ENCODE measurements at places on chromosomes 12 and 14. TPM values are rescaled to one million over a fixed set of nuclear protein-coding genes. Genes with fewer than 3 reads are reported as not detected.

- H3K4me1 ChIP-seq = peaks cover 23% of the 10 kb centered on the region
- DNase-seq = no peak
- H3K4me3 ChIP-seq = peak overlapping the region; percentile 98
- no peaks in the 10 kb centered on the region for H3K27me3 ChIP-seq
Observed at GRCh38 chr12:30696103-30696408, 387 bp upstream of the IPO8 start.

- no peaks in the 10 kb centered on the region for H3K4me1 ChIP-seq
- no peaks in the 10 kb centered on the region for H3K27me3 ChIP-seq
- no peak overlapping the region for H3K27ac ChIP-seq
- H3K4me3 ChIP-seq = no peak overlapping the region
Observed at GRCh38 chr12:41944216-41944615, 200.5 kb downstream of the GXYLT1 start.

DNA sequence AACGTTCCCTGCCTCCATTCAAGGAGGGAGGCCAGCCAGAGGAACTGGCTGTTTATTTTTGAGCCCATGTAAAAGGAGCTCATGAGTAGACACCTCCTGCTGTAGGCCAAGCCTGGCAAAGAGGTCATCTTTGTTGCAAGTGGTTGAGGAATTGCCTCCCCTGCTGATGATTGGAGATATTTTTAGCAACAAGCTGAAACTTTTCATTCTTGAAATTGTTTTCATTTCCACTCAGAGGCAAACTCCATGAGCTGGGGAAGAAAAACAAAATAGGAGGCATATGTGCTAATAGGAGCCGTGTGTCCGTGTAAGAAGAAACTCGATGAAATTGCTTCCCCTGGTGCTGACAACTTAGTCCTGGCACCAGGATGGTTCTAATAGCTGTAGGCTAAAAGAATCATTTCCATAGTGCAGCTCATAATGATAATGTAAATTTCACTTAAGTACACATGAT is 440.1 kb upstream of the FAR2 start:
- H3K27me3 ChIP-seq = no peaks in the 10 kb centered on the region
- no peak for DNase-seq
- no peaks in the 10 kb centered on the region for H3K36me3 ChIP-seq
- no peak overlapping the region for H3K27ac ChIP-seq
- no peak overlapping the region for H3K4me3 ChIP-seq

- no peak for DNase-seq
- H3K27ac ChIP-seq = no peak overlapping the region
- no peaks in the 10 kb centered on the region for H3K27me3 ChIP-seq
- H3K4me1 ChIP-seq = no peaks in the 10 kb centered on the region
- H3K36me3 ChIP-seq = peaks cover 12% of the 10 kb centered on the region
Observed at GRCh38 chr12:58870595-58870994, 49.7 kb downstream of the LRIG3 start.

DNA sequence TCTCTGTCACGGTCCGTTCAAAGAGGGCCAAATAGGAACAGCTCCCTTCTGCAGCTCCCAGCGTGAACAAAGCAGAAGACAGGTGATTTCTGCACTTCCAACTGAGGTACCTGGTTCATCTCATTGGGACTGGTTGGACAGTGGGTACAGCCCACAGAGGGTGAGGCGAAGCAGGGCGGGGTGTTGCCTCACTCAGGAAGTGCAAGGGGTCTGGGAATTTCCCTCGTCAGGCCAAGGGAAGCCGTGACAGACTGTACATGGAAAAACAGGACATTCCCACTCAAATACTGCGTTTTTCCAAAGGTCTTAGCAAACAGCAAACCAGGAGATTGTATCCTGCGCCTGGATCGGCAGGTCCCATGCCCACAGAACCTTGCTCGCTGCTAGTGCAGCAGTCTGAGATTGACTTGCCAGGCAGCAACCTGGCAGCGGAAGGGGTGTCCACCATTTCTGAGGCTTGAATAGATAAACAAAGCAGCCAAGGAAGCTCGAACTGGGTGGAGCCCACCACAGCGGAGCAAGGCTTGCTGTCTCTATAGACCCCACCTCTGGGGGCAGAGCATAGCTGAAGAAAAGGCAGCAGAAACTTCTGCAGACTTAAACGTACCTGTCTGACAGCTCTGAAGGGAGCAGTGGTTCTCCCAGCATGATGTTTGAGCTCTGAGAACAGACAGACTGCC is 22.7 kb downstream of the SLC38A1 start:
- DNase-seq = no peak
- no peaks in the 10 kb centered on the region for H3K36me3 ChIP-seq
- H3K4me1 ChIP-seq = no peaks in the 10 kb centered on the region
- no peaks in the 10 kb centered on the region for H3K27me3 ChIP-seq
- no peak overlapping the region for H3K27ac ChIP-seq

DNA sequence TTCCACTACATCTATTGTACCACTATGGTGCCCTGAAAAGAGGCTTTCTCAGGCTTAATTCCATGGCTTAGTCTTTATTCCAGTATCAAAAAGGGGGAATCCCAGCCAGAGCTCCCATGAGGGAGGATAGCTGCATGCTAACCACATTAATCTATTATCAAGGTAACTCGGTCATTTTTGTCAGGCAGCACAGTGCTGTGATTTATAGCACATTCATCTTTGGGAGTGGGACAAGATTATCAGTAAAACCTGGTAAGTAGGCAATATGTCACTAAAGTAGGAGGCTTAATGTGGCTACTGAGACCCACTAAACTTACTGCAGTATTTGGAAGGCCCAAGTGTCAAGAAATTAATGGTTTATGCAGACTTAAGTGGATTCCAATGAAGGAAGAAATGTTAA is 58.9 kb downstream of the DAD1 start:
- no peaks in the 10 kb centered on the region for H3K36me3 ChIP-seq
- no peak for DNase-seq
- H3K4me3 ChIP-seq = no peak overlapping the region
- no peaks in the 10 kb centered on the region for H3K27me3 ChIP-seq

DNA sequence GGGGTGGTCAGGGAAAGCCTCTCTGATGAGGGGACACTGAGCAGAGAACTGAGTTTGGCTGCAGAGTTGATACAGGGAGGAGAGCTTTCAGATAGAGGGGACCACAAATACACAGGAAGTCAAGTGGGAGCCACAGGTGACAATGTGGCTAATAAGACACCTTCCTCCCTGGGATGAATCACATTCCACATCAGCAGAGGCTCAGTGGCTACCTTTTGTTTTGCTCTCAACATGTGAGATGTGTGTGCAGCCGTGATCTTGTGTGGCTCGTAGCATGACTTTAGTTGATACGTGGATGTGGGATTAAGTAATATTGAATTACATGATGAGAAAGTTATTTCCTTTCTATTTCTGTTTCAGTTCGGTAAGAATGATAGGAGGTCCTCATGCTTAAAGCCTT is 7.5 kb downstream of the CRADD start:
- no peak overlapping the region for H3K27ac ChIP-seq
- no peak for DNase-seq
- H3K4me3 ChIP-seq = no peak overlapping the region

FAR2 gene
- total RNA-seq = 10.6 TPM

NCAPD2 gene
- 19.8 TPM for total RNA-seq
